Inflammatory macrophage treated with lipopolysaccharide for 4 hours (primary cell): ENCODE measurements at places on chromosomes 6 and 20.
A peak's percentile ranks its signal among the peaks of the same experiment; 100 is the strongest.

GRCh38 chr6:87071683-87072082, 23.2 kb downstream of the CGA start:
- no peak for DNase-seq

- DNase-seq = no peak
Measured at GRCh38 chr6:66526061-66526460, 819.0 kb upstream of the EYS start.

DNA sequence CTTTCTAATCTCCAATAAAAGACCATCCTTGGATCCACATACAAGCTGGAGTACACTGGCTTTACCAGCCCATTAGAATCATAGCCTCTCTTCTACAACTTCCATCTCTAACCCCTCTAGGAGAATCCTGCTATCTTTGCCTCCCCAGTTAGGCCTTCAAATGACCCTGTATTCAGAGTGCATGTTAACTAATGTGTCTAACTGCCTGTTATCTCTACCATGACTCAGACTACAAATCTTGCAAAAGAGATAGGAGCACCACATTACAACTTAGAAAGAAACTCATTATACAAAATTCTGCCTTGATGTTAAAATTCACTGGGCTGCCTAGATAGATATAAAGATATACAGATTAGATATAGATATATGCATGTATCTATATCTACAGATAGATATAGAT, 28.2 kb downstream of the GPR63 start:
- DNase-seq = no peak

DNA sequence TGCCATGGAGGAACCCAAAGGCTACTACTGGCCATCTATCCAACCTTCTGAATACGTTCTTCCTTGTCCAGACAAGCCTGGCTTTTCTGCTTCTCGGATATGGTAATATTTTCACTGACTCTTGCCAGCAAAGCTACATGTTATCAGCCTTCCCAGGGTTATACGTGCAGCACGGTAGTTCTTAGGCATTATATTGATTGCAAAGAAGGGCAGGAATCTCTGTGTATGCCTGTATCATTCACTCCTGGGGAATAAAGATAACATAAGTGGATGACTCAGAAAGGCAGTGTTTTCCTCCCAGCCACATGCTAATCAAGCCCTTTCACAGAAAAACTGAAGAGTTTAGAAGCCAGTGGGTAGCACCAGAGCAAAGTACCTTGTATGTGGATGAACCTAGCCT, 98.7 kb downstream of the ADGRG6 start:
- DNase-seq = no peak

- DNase-seq = no peak
Measured at GRCh38 chr6:35359744-35360348, 17.5 kb downstream of the PPARD start.

DNA sequence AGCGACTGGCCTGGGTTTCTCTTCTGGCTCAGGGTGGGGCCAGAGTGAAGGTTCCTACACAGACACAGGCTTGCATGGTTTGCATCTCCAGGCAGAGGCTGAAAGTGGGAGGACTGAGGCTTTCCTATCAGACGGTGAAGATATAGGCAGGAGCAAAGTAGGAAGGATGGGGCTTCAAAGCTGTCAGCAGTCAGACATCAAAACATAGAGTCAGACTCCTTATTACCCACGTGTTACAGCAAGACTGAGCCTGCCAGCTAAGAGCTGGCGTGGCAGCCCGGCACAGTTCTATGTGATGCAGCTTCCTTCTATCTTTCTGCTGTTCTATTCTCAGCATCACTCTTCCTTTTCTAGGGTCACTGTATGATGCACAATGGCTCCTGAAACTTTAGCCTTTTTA, 445.1 kb downstream of the DOK5 start:
- no peak for DNase-seq

GRCh38 chr20:31869942-31870725, at the start of the genes DUSP15 and TTLL9:
DUSP15 (minus strand) TSS chr20:31870527; CDS start chr20:31870337, 190 bp downstream.
TTLL9 (plus strand) TSS chr20:31870634; CDS start chr20:31871127, 493 bp downstream.
- DNase-seq = peak; percentile 20

DNA sequence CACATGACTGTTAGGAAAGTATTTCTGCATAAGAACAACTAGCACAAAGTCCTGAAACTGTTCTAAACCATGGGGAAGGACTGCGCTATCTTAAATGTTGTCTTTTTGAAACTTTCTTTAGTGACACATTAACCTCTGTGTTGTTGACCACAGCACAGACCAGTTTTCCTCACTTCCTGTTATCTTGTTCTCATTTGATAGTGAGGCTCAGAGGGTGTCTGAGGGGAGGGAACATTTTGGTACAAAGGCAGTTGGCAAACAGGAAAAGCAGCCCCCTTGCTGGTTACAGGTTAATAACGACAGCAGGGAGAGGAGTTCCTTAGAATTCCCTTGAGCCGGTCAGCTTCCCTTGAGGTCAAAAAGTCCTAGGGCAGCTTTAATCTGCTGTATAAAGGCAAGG, 143.5 kb upstream of the BMP2 start:
- no peak for DNase-seq

DNA sequence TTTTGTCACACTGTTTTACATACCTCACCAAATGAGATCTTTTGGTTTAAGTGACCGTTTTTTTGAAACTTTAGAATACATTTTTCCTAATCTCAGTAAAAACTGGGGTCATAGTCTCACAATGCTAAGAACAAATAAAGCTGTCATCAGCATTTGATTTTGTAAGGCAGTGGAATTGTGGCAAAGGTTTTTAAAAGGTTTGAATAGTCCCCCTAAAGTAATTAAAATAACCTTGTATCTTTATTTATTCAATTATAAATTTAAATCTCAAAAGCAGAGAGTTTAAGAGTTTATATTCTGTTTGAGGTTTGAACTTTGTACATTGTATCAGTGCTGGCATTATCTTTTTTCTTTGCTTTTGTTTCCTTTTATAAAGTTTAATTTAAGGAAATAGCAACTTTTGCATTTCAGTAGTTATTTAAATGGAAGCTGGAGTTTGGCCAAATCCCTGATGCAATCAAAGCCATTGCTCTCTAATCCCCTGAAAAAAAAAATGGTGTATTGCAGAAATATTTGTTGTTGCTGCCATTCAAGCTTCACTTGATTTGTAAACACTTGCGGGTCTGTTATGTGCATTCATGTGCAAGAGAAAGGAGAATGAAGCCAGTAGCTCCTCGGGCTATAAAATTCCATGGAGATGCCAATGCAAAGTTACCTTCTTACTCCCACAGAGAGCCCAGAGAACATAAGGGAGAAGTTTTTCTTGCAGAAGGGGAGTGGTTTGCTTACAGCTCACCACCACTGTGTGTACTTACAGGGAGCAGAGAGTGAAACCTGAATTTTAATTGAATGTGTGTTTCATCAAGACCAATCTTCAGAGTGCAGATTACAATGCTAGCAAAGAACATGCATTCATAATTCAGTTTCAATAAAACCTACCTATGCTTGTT, 391.8 kb downstream of the ARHGAP18 start:
- no peak for DNase-seq

GRCh38 chr6:166297606-166298005, 10.6 kb downstream of the PRR18 start:
- DNase-seq = no peak

- DNase-seq = no peak
Measured at GRCh38 chr6:166691746-166692145, 64.7 kb upstream of the RPS6KA2 start.

DNA sequence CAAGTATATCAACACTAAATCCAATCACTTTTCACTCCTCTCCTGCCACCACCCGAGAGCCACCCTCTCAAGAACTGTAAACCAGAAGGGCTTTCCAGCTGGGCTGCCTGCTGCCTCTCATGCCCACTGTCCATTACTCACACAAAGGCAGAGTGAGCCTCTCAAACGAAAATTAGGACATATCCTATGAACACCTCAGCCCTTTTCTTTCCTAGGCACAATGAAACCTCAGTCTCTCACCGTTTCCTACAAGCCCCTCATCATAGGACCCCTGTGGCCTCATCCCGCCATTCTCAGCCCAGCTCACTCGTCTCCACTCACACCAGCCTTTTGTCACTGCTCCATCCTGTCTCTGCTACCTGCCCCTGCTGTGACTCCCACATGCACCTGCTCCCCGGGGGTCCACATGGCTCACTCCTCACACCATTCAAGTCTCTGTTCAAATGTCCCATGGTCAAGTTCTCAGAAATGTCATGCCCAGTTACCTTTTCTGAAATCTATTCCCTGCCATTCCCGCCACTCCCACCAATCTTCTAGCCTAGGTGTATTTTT, 7.4 kb downstream of the HLA-F start:
- no peak for DNase-seq

DNA sequence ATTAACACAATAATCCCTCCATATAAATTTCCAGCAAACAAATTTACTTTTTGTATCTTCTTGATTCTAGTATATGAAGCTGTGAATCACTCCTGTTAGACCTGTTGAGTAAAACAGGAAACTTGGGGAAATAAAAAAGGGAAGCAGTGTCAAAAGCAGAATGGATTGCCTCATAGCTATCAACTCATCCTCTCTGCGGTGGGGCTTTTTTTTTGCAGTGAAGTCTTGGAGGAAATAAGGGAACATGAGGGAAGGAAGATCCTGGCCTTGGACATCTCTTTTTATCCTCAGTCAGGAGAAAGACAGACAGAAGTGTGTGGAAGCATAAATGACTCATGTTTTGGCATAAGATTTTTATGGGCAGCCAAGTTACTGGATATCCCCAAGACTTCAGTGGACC, 332.5 kb downstream of the TFAP2A start:
- DNase-seq = peak; percentile 96

DNA sequence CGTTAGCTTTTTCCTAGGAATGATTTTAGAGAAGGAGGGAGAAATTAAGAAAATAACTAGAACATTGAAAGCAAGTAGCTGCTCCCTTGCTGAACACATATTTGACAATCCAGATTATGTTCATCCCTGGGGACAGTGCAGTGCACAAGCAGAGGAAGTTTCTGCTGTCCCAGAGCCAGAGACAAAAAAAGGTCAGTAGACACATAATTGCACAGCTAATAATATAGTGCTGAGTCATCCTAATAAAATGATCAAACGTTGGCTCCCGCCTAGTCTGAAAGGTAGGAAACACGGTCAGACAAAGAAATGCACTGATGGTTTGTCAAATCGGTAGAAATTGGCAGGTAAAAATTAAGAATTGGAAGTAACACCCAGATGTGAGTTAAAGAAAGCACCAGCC, 21.7 kb upstream of the SSTR4 start:
- no peak for DNase-seq

DNA sequence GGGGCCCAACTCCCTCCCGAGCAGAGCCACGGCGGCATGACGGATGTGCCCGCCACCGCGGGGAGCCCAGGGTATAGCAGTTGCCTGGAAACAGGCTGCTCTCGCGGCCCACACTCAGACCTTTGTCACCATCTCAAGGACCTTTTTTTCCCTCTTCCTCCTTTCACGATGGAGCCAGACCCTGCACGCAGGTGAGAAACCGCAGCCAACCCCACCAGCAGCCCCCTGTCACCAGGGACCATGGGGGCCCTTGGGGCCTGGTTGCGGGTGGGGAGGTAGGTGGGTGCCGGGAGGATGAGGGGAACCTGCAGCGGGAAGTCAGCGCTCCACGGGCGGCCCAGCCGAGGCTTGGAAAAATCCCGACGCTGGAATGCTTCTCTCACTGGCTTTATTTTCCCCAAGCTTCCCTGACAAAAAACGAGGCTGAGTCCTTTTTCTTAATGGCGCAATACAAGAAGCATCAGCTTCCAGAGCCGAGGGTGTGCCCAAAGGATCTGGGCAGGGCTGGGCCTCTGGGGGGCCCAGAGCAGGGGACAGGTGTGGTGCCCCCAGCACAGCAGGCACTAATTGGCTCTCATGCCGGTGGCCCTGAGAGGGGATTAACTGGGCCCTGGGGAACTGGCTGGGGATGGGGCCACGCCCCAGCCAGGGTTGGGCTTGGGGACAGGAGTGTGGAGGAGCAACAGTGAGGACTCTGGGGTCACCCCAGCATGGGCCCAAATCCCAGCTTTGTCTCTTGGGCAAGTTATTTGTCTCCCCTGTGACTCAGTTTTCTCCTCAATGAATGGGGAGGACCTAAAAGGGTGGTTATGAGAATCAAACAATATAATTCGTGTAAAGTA, 23.9 kb downstream of the NOL4L start:
- no peak for DNase-seq

GRCh38 chr6:155158030-155158843, 105.6 kb upstream of the CLDN20 start:
- peak; percentile 61 for DNase-seq

- no peak for DNase-seq
Measured at GRCh38 chr20:41046716-41047115, 18.1 kb downstream of the TOP1 start.

DNA sequence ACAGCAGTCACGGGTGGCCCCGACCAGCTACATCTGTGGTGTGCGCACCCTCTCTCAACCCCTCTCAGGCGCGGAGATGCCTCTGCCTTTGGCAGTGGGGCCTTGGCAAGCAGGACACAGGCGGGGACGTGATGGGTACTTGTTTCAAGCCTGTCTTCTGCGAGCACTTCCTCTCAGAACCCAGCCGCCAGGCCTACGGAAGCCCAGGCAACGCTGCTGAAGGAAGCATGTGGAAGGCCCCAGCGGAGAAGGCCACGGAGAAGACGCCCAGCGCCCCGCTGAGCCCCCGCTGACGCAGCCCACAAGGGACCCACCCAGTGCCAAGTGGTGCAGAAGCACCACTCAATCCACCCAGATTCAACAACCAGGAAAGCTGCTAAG, 13.0 kb downstream of the SERPINB6 start:
- DNase-seq = peak; percentile 64

DNA sequence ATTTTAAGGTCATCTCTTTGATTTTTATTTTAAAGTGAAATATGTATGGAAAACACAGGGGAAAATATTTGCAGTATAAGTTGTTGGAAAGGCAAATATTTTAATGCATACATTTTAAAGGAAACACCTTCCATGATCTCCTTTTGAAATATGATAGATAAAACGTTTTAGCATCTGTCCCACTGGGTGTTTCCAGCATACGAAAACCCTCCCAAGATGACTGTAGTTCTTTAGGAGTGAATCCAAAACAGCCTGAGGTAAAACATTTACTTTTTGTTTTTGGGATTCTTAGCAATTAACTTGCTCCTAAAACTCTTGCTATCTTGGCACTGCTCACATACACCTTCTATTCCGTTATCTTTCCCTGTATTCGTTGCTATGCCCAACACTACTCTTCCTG, 210.0 kb downstream of the EPHA7 start:
- no peak for DNase-seq

DNA sequence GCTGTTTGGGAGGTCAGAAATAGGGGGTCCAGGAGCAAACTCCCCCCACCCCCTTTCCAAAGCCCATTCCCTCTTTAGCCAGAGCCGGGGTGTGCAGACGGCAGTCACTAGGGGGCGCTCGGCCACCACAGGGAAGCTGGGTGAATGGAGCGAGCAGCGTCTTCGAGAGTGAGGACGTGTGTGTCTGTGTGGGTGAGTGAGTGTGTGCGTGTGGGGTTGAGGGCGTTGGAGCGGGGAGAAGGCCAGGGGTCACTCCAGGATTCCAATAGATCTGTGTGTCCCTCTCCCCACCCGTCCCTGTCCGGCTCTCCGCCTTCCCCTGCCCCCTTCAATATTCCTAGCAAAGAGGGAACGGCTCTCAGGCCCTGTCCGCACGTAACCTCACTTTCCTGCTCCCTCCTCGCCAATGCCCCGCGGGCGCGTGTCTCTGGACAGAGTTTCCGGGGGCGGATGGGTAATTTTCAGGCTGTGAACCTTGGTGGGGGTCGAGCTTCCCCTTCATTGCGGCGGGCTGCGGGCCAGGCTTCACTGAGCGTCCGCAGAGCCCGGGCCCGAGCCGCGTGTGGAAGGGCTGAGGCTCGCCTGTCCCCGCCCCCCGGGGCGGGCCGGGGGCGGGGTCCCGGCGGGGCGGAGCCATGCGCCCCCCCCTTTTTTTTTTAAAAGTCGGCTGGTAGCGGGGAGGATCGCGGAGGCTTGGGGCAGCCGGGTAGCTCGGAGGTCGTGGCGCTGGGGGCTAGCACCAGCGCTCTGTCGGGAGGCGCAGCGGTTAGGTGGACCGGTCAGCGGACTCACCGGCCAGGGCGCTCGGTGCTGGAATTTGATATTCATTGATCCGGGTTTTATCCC, at the start of gene VEGFA:
Gene VEGFA (plus strand): TSS at position 686 of the 846 bp plus-strand sequence.
- DNase-seq = peak; percentile 80
